ENCODE measurements at places on chromosomes 2 and 18.

DNA sequence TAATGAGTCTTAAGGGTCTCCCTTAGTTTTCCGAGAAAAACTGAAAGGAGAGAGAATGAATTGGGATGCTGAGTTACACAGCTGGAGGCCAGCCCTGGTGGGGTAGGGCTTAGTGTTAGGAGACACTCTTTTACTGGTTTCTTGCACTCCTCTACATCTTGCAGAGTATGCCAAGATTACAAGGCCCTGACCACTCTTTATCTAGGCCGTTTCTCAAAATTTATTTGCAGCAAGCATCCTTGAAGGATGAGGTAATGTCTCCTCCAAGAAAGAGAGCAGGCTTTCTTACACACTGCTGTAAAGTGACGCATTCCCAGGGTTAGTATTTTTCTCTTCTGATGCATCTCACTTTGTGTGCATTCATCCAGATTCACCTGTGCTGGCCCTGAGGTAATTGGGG, 166.2 kb downstream of the TDRD15 start:
- DNase-seq = no peak

DNA sequence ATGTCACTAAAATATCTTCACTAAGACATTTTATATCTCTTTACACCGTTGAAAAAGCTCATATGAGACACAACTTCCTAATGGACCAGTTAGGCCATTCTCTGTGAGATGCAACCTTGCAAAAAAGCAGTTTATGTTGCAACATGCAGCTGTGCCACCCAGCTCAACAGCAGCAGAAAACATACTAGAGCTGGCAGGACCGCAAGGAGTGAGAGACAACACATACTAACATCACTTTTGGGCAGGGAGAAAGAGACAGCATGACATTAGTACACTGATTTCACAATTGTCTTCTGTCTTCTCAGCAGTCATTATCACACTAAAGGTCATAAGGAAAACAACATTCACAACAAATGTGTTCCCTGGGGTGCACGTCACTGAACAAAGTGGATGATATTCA, 122.9 kb downstream of the EPB41L3 start:
- DNase-seq = no peak

GRCh38 chr2:50612306-50612705, 419.6 kb downstream of the NRXN1 start:
- no peak for DNase-seq

DNA sequence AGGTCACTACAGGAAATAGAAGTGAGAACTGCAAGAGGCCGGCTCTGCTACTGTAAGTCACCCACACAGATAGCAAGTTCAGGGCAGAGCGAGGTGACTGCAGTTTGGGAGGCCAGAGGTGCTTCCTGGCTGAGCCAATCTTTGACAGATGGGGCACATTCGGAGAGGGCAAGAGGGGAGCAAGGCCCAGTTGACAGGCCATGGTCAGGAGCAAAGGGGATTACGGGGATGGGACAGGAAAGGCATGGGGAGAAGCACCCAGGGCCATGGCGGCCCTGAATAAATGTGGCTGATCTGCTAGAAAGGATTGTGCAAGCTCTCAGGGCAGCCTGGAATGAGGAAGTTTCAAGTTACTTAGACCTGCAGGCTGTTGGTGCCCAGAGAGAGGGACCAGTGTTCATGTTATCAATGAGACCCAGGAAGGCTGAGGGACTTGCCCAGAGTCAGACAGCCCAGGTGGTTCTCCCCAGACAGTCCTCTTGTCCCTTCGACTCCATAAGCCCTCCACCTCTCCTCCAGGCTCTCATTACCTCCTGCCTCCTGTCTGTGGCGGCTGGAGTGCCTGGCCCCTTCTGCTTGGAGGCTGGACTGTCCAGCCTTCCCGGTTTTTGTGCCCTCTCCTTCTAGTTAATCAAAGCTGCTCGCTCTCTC, 123.3 kb downstream of the CTIF start:
- peak; percentile 64 for DNase-seq

- DNase-seq = no peak
These were observed 437.6 kb downstream of the ZEB2 start for GRCh38 chr2:144082327-144082726.

- DNase-seq = peak; percentile 99
These were observed 150.7 kb upstream of the DLX2 start for GRCh38 chr2:172253190-172254052.

- peak; percentile 55 for DNase-seq
These were observed 26.1 kb upstream of the SLC38A11 start for GRCh38 chr2:164981217-164981990.

GRCh38 chr2:46831051-46831868, 84.3 kb downstream of the MCFD2 start:
- peak; percentile 80 for DNase-seq

- no peak for DNase-seq
These were observed 254.1 kb downstream of the TSN start for GRCh38 chr2:122009561-122009960.

DNA sequence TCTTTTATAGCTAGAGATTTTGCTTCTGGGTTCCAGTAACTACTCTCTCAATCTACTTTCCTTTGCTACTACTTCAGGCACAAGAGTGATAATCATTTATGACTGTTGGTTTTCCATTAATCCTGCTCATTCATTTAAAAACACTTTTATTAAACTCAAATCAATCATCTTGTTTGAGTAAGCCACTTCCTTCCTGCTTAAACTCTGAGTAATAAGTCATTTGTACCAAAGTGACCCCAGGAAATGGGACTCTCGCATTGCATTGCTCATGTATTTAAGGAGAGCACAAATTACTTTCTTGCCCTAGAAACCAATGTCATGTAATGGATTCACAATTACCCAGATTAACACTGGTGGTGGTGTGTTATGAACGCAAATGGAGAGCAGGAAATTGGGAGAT, 270.7 kb upstream of the HNMT start:
- no peak for DNase-seq

DNA sequence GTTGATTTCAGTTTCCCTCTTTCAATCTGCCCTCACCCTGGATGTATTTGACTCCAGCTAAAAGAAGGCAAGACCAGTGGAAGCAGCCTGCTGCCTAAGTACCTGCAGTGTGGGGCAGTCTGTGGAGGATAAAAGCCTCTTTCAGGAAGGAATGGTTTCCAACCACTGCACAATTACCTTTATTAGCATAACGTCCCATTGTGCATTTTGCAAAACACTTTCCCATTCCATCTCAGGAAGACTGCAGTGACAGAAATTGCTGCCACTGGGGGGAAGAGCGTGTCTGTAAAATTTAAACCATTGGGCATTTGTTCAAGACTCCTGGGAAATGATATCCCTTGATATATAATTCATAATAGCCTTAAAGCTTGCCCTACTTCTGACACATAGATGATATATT, 26.2 kb downstream of the CYRIA start:
- DNase-seq = no peak

DNA sequence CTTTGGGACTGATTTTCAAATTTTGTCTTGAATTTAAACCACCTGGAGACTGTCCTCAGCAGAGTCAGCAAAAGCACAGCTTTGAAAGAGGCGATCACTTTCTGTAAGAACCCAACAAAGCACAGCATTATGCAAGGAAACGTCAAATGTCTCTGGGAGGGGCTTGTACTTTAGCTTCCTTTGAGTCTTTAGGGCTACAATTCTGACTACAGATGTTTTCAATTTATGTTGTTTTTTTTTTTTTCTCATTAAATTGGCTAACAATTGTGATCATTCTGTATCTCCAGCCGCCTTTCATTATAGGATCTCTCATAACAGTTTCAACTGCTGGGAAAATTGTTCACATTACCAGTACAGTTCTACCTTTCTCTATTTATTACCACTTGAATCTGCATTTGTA, 48.3 kb downstream of the COL3A1 start:
- DNase-seq = peak; percentile 84

GRCh38 chr2:196406-196805, 67.4 kb downstream of the SH3YL1 start:
- no peak for DNase-seq

- DNase-seq = no peak
These were observed 347.9 kb downstream of the MEIS1 start for GRCh38 chr2:66782780-66783361.

DNA sequence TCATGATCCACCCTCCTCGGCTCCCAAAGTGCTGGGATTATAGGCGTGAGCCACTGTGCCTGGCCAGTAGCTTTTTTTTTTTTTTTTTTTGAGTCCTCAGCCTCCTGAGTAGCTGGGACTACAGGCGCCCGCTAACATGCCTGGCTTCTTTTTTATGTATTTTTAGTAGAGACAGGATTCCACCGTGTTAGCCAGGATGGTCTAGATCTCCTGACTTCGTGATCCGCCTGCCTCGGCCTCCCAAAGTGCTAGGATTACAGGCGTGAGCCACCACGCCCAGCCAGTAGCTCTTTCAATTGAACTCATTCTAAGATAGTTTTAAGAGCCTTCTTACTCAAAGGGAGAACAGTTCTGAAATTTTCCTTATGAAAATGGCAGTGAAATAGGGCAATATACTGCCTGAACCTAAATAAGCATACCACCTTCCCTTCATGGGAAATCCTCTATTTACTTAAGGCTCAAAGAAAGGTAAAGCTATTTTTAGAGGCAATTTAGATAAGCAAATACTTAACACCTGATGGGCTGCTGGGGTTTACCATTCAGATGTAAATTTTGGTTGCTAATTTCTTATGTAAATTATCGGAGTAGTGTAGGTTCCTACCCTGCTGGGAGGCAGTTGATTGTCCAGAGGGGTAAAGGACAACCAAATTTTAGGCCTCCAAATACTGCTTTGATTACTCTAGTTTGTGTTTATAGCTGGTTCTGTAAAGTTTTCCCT, 144.7 kb downstream of the GREB1L start:
- DNase-seq = no peak

DNA sequence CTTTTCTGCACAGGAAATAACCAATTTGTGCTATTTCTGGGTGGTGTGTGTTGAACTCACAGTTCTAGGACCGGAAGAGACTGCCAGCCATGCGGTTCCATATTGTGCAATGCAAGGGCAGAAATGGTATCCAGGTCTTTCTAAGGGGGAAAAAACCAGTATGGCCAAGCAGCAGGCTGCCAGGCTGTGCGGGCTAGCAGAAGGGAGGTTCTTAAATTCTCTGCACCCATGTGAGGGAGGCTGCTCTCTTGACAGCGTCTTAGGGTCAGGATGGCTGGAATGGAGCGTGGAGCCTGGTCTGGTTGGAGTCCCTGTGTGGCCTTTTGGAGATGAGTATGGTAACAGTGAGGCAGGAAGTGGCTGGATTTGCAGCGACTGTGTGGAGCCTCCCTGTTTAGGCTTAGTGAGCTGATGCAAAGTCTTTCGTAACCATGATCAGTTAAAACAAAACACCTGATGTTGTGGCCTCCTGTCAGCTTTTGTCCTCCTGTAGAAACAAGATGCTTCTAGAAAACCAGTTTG, 52.6 kb downstream of the NCK2 start:
- peak; percentile 77 for DNase-seq

DNA sequence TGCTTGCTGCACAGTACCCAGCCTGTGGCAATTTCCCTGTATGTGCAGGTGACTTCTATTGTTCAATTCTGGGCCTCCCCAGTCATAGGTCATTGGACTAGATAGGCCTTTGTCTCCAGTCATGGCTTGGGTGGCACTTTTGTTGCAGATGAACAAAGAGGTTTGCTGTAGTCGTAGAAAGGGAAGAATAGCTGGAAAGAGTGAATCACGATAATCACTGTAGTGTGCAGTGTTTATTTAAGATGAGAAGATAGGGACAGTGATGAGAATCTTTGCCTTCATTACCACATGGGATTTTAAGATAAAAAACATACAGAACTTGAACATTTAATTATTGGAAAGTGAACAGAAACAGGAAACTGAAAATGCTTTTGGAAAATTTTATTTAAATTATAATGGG, 156.1 kb upstream of the CYRIA start:
- DNase-seq = no peak

DNA sequence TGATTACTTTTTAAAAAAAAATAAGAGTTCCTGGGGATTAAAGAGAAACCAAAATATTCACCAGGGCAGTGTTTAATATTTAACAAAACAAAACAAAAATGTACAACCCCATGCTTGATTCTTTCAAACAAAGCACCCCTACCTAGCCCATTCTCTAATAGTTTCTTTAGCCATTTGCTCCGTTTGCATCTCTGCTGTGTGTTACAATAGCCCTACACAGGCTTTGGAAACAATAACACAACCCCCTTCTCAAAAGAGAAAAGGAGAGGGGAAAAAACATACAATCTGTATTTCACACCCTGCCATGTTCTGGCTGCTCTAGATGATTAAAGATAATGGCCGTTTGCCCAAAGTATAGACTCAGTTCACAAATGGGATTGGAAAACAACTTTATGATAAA, 302.9 kb downstream of the CPS1 start:
- no peak for DNase-seq

DNA sequence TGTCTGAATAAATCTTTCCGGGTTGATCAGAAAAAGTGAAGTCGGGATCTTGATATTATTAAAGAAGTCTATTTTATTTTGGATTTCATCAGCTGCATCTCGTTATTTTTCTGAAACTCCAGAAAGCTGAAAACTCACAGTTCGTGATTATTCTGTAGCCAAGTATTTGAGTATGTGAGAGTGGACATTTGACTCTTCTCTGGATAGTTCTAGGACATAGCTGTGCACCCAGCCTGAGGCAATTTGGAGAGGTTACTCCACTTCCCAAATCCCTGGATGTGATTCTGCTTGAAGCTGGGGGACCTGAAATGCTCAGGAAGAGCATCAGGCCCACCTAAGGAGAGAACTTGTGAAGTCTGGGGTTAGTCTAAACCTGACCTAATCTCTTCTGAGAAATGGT, 117.6 kb upstream of the PID1 start:
- DNase-seq = no peak

DNA sequence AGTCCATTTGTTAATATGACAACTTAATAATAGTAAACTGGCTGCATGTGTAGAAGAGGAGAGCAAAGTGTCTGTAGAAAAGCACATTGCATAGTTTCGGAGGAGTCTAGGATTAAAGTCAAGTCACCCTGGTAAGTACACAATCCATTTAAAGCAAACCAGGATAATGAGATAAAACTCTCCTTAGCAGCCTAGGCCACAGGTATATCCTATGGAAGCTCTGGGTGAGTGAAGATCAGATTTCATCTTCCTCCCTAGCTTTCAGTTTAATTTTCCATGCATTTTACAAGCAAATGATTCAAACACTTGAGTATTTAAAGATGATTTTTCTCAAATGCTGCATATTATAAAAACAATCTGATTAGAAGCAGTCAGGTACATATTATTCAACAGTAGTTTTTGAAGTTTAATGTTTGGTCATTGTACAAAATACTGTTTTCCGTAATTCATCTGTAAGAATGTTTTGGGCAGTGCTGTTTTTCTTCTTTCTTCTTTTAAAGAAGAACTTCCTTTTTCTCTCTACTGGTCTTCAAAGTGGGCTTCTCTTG, 10.2 kb downstream of the CERS6 start:
- DNase-seq = no peak

GRCh38 chr2:127208313-127208712, 11.8 kb downstream of the CYP27C1 start:
- DNase-seq = no peak

GRCh38 chr2:46519265-46519664, 39.9 kb downstream of the TMEM247 start:
- DNase-seq = no peak

GRCh38 chr2:70772486-70773155, 4.6 kb upstream of the ADD2 start:
- DNase-seq = no peak
